ENCODE measurements at places on chromosomes 6 and 20.

- no peak for DNase-seq
Measured at GRCh38 chr6:65546894-65547293, 160.1 kb downstream of the EYS start.

DNA sequence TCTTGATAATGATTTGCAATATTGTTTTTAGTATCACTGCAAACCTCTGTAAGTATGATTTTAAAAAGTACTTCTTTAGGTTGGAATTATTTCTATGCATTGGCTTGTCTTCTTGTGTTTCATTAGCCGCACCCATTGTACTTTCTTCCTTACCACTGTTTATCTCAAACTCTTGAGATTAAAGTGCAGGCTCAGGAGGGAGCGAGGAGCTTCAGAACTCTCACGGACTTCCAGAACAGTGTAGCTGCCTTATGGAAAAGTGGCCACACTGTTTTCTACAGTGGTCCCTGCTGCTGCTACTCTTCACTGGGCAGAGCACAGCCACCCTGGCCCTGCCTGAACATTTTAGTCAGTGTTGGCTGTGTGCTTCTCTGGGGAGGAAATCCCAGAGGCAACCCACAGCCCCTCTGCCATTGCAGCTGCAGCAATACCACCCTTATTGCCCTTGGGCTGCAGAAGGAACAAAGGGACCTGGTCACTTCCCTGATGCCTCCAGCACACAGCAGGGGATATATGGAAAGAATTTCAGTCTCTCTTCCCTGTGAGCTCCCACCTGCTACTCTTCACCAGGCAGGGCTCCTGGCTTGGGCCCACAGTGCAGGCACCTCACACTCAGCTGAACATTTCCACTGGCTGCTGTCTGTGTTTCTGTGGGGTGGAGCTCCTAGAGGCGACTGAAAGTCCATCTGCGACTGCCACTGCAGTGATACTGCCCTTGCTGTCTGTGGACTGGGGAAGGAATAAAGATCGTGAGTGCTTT, 91.7 kb upstream of the MAP3K4 start:
- DNase-seq = no peak

DNA sequence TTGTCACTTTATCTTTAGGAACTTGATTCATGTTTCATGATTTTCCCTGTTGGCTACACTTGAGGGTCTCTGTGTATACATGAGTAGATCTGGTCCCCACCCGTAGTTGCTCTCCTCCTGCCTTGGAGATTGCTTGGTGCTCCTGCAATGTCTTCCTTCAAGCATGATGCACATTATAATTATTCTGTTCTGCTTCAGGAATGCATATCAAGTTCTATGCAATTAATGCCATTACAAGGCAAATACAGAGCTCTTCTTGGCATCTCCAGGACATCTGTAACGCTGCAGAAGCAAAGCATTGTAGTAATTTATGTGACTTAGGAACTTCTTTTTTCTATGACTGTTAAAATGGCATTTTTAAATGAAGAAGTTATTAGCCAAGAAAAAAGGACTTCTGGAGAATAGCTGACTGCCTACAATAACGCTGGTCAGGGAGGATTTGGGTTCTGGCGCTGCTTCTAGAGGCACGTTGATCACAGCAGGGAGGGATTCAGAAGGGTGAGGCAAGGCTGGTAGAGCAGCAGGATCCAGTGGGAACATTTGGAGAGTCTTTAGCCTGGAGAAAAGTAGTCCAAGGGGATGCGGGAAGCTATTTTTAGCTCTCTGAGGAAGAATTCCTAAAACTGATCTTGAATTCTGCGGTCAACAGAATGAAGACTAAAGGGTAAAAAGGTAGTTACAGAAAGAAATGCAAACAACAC, 203.6 kb downstream of the PLCB1 start:
- DNase-seq = no peak

GRCh38 chr6:33840048-33840926, 36.5 kb upstream of the MLN start:
- DNase-seq = peak; percentile 30

DNA sequence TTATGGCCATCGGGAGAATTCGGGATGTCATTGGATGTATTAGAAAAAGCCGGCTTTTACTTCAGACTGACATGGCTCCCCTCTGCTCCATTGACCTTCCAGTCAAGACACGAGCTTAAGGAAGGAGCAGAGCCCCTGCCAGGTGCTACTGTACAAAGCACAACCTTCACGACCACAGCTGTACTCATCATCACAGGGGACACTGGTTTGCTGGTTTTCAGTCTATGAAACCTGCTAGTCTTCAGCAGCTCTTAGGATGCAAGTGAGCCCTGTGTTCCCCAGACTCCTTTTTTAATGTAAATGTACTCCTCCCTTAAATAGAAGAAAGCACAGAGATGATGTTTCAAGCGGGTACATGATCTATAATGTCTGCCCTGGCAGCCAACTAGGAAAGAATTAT, 1.9 kb upstream of the TRAPPC3L start:
- no peak for DNase-seq

DNA sequence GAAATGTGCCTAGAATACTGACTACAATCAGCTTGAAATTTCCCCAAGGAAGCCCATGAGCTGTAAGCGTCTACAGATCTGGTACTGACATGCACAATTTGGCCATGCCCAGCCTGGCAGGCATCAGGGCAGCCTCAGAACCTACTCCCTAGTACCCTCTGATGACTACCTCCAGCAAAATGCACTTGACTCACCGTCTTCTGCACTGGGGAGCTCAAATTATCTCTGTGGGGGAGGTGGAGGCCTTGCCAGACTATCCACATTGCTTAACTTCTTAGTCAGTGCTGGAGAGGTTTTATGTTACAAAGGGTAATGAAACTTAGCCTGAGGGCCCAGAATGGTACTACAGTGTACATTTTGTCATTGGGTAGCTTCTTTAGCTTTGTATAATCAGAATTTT, 126.0 kb upstream of the ADGRF1 start:
- no peak for DNase-seq

GRCh38 chr6:157651731-157652490, 171.1 kb upstream of the SNX9 start:
- no peak for DNase-seq

DNA sequence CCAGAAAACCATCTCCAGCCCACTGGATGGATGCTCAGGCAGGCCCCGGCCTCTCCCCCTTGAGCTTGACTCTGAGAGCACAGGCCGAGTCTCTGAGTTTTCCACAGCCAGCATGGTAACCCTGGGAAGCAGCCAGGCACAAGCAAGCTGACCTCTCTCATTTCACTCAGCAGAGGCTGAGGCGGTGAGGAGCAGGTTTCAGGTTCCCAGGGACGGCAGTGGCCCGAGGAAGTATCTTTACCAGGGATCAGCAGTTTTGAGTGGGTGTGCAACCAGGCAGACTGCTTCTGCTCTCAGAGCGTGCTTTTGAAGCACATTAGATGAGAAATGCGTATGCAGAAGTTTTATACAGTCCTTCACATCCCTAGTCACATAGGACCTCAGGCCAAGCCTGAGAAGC, 12.6 kb downstream of the HCK start:
- DNase-seq = no peak

DNA sequence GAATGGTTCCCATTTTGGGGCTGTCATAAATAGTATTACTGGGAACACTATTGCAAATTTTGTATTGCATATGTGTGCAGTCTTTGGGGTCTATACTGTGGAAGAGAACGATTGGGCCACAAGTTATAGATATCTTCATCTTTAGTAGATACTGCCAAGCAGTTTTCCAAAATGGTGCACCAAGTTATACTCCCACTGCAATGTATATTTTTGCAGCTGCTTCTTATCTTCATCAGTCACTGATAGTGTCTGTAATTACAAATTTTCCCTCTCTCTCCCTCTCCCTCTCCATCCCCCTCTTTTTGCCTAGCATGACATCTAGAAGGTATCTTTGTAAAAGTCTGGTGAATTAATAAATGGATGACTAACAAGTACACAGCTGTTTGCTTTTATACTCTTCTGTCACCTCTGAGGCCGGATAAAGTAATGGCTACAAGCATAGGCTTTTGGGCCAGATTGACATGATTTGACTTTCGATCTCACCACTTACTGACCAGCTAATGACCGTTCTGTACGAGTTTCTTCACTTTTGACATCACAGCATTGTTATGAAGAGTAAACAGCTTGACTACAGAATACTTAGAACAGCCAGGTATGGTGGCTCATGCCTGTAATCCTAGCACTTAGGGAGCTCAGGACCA, 113.3 kb upstream of the SLC2A12 start:
- no peak for DNase-seq

- no peak for DNase-seq
Measured at GRCh38 chr6:14309516-14309915, 191.9 kb downstream of the CD83 start.

DNA sequence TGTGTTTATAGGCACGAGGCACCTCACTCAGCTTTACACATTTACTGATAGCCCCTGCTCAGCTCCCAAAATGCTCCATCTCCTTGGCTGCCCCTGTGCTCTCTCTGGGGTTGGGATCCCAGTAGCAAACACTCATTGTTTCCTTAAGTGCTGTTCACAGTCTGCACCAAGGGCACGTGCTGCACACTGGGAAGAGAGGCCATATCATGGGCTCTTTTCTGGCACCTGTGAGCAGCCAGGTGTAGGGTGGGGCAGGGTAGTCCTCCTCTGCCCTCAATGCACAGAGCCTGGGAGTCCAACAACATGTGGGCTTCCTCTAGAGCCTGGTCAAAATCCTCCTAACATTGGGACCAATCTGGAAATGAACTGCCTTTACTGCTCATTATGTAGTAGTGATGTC, 67.9 kb downstream of the BANF2 start:
- DNase-seq = no peak

DNA sequence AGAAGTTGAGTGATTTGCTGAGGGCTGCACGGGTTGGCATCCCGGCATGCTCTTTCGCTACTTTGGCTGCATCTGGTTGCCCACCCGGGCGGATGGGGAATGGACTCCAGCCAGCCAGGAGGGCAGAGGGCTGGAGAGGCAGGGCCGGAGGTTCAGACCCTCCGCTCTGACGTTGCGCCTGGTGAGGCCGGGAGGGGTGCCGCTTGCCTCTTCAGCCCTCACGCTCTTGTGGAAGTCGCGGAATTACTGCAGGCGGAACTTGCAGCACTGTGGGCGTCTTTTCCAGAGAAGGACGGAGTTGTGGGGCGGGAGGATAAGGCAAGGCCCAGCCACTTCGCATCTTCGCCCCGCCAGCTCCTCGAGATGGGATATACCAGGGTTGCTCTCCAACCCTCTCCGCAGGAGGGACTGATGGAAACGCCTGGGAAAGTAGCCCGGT, 656 bp downstream of the RTEL1 start:
- DNase-seq = no peak

DNA sequence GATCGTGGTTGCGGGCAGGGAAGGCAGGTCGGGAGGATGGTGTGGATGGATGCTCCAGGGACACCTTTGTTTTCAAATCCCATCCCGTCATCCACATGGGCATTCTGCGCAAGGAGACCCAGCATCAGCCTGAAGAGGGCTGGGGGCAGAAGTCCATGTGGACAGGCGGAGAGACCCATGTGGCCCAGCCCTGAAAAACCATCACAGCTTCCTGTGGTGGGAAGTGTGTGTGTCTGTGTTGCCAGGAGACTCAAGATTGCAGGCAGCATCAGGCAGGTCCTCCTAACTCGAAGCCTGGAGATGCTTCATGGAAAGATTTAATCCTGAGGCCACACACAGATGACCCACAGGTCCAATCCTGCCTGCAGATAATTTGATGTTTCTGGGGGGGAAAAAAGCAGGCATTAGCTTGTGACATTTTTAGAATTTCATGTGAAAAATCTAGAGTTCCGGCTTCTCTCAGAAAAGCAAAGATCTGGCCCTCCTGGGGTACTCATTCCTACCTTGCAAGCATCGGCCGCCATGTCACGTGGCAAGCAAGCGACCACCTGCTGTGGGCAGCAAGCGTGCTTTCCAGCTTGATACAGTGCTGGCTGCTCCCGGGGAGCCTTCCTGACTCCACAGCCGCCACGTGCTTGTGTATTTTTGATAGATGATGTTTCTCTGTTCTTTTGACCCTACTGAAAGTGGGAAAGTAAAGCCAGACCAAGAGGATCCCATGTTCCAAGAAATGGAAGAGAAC, 25.8 kb downstream of the BCAS4 start:
- no peak for DNase-seq
